IPS DF 19.7 (cell line): ENCODE measurements at places on chromosomes 1 and 21.

DNA sequence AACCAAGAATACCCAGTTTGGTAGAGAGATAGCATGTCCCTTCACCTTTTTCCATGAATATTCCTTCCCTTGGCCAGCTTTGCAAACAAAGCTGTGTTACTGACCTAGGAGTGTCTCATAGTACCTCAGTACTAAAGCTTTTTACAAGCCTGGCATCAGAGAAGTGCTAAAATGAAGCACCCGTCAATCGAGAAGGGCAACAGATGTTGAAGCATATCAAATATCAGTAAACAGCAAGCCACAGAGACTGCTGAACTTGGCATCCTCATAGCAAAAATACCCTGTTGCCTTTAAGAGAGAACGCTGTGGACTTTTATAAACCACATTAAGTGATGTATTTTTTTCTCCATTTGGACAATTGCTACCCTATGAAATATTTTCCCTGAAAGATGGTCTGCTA is 128.6 kb upstream of the HOOK1 start:
- no peak for DNase-seq

DNA sequence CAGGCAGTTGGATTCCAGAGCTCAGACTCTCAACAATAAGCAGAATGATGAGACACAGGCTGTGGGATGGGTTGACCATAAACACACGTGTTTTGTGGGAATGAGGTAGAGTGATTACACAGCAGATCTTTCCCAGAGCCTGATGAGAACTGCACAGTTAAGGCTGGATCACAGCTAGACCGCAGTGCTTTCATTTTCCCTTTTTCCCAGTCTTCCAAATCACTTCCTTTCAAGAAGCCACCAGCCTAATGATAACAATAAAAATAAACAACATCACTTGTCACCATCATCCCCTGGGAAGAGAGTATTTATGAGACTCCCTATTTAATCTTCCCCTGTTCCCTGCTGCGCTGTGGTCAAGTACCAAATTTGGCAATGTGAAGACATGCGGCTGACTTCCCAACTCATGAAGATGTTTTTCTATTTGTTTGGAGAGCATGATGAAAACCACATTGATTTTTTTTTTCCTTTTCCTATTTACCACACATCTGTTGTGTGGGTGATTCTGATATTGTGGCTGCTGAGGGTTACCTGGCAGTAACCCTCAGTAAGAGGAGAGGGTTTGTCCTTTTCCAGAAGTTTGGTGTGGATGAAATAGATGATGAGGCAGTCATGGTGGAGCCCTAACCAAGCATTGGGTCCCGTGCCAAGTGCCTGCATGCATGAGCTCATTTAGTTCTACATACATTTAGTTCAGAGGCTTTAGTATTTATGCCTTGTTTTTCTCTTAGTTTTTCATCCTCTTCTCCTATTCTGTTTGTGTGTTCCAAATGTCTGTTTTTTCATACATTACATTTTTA is 248.9 kb upstream of the HOOK1 start:
- no peak for DNase-seq

- DNase-seq, result no peak
These were observed 117.7 kb downstream of the SIM2 start for GRCh38 chr21:36816561-36817130.

GRCh38 chr1:202275061-202275770 is 66.5 kb downstream of the UBE2T start:
- no peak for DNase-seq

- no peak for DNase-seq
These were observed 29.7 kb upstream of the PDE9A start for GRCh38 chr21:42623694-42624093.

DNA sequence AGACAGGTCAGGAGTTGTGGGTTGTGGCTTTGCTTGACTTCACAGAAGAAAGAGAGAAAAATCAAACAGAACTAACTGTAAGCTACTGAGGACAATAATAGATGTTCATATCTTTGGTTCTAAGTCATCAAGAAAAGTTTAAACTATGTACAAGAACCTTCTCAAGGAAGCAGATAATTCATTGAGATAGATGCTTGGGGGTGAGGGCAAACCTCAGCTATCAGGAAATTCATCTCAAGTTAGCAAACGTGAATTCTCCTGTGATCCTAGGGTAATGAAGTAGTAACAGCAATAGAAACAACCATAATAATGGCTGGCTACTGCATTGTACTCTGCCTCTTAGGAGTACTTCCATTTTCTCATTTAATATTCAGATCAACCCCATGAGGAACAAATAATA is 506.2 kb downstream of the PLPP3 start:
- no peak for DNase-seq

DNA sequence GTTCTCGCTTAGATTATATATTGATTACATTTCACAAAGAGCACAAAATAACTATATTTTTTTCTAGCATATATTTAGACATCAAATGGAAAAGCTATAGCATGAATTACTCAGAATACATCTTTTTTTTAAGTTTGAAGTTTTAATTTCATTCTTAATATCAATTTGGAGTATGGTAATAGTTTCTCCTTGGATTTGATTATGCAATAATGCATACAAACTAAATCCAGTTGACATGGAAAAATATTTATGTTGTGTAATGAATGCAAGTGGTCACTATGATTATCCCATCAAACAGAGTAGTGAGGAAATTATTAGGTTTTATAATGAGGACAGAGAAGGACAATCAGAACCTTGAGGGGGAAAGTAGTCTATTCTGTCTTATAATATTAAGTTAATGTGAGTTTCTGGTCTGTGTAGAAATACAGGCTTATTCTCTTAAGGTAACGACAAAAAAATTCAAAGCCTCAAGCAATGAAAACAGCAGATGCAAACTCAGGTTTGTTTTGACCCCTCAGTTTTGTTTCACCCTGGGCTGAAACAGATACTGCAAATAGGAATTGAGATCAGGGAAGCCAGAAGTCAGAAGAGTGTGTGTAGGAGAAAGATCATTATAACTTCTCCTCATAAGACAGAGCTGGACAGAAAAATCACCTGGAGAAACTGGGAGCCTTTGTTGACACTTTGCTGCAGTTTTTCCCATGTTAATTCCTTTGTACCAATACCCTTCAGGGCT is 23.7 kb downstream of the LRRC8B start:
- DNase-seq, result no peak

DNA sequence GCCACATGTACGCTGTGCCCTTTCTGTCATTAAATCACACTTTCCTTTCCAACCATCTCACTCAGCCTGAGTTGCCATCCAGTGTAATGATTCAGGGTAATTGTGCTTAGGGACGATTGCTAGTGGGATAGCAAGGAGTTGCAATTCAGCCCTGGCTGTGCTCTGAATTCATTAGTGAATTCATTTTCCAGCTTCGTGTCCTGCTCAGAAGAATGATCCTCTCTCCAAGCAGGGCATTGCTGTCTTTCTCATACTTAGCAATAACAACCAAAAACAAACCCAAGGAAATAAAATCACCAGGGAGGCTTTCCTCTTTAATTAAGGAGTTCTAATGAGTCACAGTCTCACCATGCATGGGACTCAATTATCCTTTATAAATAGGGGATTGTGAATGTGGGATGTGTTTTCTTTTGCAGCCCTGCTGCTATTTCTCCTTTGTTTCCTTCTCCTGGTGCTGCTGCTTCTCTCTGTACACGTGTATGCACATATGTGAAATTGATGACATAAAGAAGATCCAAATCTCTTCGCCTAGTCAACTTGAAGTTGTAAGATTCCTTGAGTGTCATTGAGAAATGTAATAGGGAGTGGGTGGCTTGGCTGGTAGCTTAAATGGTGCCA is 167.0 kb downstream of the TSEN15 start:
- no peak for DNase-seq

GRCh38 chr1:199403531-199404116 is 623.9 kb upstream of the NR5A2 start:
- DNase-seq, result no peak

- no peak for DNase-seq
These were observed 483.0 kb downstream of the NCAM2 start for GRCh38 chr21:21481239-21481638.

DNA sequence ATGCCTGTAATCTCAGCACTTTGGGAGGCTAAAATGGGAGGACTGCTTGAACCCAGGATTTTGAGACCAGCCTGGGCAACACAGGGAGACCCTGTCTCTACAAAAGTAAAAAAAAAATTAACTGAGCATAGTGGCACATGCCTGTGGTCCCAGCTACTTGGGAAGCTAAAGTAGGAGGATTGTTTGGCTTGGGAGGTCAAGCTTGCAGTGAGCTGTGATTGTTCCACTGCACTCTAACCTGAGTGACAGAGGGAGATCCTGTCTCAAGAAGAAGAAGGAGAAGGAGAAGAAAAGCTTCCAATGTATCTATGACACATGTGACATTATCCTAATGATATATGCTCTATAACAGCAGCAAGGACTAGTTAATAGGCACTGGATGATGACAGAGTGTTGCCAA is 20.1 kb upstream of the ARHGAP29 start:
- DNase-seq, result no peak

DNA sequence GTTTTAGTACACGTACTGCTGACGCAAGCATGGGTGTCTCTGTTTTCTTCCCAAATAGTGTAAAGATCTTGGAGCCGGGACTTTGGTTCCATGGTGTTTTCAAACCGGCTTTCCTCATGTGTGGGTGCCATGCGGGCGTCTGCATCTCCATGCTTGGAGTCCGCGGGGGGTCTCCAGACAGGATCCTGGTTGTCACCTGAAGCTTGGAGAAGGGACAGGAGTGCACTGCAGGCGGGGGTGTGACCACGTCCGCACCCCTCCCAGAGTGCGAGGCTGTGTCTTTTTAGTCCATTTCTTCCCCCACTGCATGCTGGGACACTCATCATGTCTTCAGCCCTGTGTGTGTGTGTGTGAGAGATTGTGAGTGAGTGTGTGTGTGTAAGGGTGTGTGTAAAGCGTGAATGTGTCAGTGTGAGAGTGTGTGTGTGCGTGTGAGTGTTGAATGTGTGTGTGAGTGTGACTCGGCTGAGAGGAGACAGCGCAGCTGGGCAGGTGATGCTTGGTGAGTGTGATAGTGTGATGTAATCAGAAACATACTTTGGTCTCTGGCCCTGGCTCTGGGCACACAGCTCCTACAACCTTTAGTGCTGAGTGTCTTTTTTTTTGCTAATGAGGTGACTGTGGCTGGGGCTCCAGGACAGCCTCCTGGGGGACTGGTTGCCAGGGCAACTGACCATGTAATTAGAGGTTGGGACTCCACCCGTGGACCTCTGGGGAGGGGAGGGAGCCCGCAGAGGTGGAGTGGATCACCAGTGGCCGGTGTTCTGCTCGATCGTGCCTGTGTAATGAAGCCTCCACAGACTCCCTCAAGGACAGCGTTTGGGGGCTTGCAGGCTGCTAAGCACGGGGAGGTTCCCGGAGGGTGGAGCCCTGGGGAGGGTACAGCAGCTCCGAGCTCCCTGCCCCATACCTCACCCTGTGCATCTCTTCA is 55.1 kb downstream of the AGPAT3 start:
- no peak for DNase-seq

DNA sequence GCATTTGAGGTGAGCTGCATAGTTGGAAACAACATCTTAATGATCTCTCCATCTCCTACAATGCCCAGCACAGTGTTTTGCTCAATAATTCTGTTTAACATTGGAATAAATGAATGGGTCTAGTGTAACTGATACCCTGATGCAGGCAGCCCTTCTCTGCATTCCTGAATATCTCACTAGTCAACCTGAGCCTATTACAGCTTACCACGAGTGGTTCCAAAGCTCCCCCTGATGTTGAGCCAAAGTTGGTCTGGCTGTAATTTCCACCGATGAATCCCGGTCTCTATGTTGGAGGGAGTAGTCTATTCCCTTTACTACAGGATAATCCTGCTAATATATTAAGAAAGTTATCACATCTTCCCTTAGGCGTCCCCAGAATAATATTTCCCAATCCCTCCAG is 63.8 kb downstream of the ZBTB18 start:
- no peak for DNase-seq

- no peak for DNase-seq
These were observed 77.4 kb downstream of the DESI2 start for GRCh38 chr1:244730153-244730933.

GRCh38 chr1:239739919-239740318 is 351.8 kb upstream of the FMN2 start:
- DNase-seq, result no peak

- DNase-seq, result no peak
These were observed 7.1 kb downstream of the MEX3A start for GRCh38 chr1:156075162-156075561.

DNA sequence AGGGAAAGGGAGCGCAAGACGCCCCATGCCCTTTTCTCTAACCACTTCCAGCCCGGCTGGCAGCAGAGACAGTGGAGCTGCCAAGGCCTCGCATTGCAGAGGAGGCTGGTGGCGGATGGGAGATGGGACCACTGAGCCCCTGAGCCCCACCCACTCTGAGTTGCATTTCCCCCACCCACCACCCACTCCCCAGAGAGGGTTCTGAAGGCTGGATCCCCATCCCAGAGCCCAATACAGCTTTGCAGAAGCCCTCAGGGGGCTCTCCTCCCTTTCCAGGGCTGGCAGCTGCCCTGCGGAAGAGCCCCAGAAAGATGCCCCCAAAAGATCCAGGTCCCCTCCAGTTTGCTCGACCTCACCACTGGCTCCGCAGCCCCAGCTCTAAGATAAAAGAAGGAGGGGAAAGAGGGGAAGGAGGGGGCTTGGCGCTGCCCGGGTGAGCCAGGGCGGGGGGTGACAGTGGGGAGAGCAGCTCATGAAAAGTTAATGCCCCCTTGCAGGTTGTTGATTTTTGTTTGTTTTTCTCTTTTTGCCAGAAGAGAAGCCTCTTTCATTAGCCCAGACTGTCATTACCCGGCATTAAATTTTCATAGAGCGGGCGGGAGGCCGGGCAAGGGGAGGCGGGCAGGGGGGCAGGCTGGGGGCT is 38.4 kb upstream of the CASZ1 start:
- no peak for DNase-seq

DNA sequence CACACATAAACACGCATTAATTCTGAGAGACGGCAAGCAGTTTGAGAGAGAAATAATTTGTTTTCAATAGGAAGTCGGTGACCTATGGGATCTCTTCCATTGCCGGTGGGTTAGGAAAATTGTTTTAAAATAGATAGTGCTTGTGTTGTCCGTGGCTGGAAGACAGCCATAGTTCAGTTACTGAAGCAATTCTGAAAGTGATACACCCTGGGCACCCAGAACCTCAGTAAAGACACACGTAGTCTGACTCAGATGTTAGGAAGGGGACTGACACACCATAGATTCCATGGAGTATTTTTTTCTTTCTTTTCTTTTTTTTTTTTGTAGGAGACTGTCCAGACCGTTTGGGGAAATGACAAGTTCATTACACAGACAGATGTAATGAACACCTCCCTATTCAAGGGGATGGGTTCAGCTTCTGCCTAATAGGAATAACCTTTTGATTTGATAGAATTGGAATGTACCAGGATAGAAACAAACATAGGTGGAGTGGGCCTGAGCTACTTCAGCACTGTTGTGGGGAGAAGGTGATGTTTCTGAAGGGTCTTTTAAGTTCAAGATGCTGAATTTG is 1.6 kb downstream of the C1orf21 start:
- no peak for DNase-seq

- no peak for DNase-seq
These were observed 94.0 kb downstream of the DPYD start for GRCh38 chr1:97826820-97827219.

GRCh38 chr21:37535130-37535529 is 168.6 kb downstream of the DYRK1A start:
- DNase-seq, result no peak
